GM13976 (cell line): ENCODE measurements at places on chromosomes 13 and 19.

- DNase-seq, result no peak
Measured at GRCh38 chr19:50660088-50660366, 10.8 kb downstream of the C19orf81 start.

DNA sequence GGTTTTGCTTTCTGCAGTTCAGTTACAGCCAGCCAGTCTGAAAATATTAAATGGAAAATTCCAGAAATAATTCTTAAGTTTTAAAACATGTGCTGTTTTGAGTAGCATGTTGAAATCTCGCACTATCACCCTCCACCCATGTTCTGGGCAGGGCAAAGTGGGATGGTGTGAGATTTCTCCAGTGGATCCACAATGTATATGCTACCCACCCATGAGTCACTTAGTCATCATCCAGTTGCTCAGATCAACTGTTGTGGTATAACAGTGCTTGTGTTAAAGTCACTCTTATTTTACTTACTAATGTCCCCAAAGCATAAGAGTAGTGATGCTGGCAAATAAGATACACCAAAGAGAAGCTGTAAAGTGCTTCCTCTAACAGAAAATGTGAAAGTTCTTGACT is 56.4 kb downstream of the CYSLTR2 start:
- no peak for DNase-seq

GRCh38 chr13:111241862-111242261 is 78.6 kb upstream of the TEX29 start:
- DNase-seq, result no peak

DNA sequence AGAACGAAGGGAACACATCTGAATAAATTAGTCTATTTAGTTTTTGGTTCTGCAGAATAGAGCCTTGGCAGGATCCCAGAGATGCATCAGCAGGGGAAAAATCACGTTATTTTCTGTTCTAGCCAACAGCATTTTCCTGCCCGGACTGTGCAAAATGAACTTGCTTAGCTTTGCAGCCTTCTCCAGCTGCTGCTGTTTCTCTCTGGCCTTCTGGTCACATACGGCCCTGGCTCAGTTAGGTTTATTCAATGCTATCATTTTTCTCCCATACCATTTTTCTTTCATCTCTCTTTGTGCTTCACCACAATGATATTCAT is 110.4 kb upstream of the KL start:
- no peak for DNase-seq

- DNase-seq, result no peak
Measured at GRCh38 chr13:77751513-77752456, 54.3 kb downstream of the SLAIN1 start.

DNA sequence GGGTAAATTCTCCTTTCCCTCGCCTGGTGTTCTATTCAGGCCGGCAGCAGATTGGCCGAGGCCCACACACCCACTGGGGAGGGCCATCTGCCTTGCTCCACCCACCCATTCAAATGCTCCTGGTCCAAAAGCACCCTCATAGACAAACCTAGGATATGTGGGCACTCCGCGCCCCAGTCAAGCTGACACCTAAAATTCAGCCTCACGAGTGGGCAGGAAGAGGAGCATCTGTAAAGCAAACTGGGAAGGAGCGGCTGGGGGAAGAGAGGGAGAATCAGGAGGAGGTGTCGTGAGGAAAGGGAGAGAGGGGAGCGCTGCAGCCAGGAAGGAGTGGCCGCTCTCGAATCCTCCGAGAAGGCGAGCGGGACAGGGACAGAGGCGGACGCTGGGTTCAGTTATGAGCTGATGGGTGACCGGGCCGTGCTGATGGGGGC is 136.9 kb downstream of the USP12 start:
- no peak for DNase-seq

GRCh38 chr13:27112006-27112405 is 59.6 kb downstream of the USP12 start:
- DNase-seq, result no peak

- no peak for DNase-seq
Measured at GRCh38 chr19:35931874-35932202, 4.3 kb upstream of the LRFN3 start.

DNA sequence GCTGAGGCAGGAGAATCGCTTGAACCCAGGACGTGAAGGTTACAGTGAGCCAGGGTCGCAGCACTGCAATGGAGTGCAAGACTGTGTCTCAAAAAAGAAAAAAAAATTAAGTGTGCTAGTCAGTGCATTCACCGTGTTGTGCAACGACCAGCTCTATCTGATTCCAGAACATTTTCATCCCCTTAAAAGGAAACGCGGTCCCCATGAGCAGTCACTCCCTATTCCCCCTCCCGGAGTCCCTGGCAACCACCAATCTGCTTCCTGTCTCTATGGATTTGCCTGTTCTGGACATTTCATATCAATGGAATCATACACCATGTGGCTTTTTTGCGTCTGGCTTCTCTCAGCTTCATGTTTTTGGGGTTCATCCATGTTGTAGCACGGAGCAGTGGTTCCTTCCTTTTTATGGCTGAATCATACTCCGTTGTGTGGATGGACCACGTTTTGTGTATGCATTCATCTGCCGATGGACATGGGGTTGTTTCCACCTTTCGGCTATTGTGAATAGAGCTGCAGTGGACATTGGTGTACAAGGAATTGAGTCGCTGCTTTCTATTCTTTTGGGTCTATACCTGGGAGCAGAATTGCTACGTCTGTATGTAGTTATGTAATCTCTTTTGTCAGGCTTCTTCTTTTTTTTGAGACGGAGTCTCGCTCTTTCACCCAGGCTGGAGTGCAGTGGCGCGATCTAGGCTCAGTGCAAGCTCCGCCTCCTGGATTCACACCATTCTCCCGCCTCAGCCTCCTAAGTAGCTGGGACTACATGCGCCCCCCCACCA is 19.8 kb downstream of the MYO9B start:
- no peak for DNase-seq

GRCh38 chr19:31553846-31554215 is 204.6 kb upstream of the TSHZ3 start:
- no peak for DNase-seq

- no peak for DNase-seq
Measured at GRCh38 chr19:29439688-29440550, 85.9 kb upstream of the VSTM2B start.

DNA sequence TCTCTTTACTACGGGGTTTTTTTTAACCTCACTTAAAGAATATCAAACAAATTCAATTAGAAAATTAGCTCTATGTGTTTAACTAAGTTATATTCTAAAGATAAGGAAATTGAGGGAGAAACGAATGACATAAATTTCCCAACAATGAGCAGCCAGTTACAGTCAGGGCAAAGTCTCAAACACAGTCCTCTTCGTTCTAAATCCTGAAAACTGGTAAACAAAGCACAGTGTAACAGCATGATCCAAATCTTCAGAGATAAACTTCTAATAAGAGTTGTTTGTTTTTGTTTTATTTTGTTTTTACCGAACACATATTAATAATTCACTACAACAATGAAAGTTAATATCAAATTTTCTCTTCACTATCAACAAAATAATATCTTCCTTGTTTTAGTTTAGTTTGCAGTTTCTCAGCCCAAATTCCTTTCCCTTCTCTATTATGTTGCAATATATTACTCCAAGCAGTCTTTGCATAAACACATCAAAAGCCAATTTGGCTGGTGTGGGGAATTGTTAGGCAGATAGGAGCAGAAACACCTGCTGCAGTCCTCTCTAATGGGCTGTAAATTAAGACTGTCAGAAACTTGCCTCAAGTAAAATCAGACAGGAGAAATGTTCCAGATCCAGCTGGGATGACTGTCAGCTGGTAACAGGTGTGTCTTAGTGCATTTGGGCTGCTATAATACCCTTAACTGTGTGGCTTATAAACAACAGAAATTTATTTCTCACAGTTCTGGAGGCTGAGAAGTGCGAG is 106.5 kb upstream of the SGCG start:
- DNase-seq, result no peak

GRCh38 chr19:49497047-49497788 is 984 bp downstream of the RPS11 start:
- DNase-seq, result peak; percentile 61
